Activated naive CD8-positive, alpha-beta T cell treated with anti-CD3 and anti-CD28 coated beads for 36 hours (primary cell): ENCODE measurements at places on chromosomes 3 and 15. TPM values are rescaled to one million over a fixed set of nuclear protein-coding genes. Genes with fewer than 3 reads are reported as not detected.

GRCh38 chr3:178517665-178518334 is 18.4 kb upstream of the KCNMB2 start:
- no peak overlapping the region for H3K4me3 ChIP-seq
- no peak overlapping the region for H3K27ac ChIP-seq
- DNase-seq = no peak
- H3K36me3 ChIP-seq = no peaks in the 10 kb centered on the region
- no peaks in the 10 kb centered on the region for H3K4me1 ChIP-seq

GRCh38 chr15:65021488-65021887 is 8.0 kb downstream of the MTFMT start:
- H3K4me1 ChIP-seq = peaks cover 12% of the 10 kb centered on the region
- no peak overlapping the region for H3K4me3 ChIP-seq
- peaks cover 29% of the 10 kb centered on the region for H3K36me3 ChIP-seq
- no peak overlapping the region for H3K27ac ChIP-seq

Gene CCR1
- 0.14 TPM for total RNA-seq

- H3K4me3 ChIP-seq = no peak overlapping the region
- H3K36me3 ChIP-seq = peaks cover 3% of the 10 kb centered on the region
- no peaks in the 10 kb centered on the region for H3K4me1 ChIP-seq
- H3K27ac ChIP-seq = no peak overlapping the region
- H3K27me3 ChIP-seq = peaks cover 7% of the 10 kb centered on the region
Measured at GRCh38 chr3:184092199-184092598, 4.7 kb upstream of the HTR3E start.

Gene ADAMTS7
- 0.10 TPM for total RNA-seq

Gene SNAPC5
- 49.1 TPM for total RNA-seq
